ENCODE measurements at places on chromosomes 2 and 18. TPM values are rescaled to one million over a fixed set of nuclear protein-coding genes. Genes with fewer than 3 reads are reported as not detected.

DNA sequence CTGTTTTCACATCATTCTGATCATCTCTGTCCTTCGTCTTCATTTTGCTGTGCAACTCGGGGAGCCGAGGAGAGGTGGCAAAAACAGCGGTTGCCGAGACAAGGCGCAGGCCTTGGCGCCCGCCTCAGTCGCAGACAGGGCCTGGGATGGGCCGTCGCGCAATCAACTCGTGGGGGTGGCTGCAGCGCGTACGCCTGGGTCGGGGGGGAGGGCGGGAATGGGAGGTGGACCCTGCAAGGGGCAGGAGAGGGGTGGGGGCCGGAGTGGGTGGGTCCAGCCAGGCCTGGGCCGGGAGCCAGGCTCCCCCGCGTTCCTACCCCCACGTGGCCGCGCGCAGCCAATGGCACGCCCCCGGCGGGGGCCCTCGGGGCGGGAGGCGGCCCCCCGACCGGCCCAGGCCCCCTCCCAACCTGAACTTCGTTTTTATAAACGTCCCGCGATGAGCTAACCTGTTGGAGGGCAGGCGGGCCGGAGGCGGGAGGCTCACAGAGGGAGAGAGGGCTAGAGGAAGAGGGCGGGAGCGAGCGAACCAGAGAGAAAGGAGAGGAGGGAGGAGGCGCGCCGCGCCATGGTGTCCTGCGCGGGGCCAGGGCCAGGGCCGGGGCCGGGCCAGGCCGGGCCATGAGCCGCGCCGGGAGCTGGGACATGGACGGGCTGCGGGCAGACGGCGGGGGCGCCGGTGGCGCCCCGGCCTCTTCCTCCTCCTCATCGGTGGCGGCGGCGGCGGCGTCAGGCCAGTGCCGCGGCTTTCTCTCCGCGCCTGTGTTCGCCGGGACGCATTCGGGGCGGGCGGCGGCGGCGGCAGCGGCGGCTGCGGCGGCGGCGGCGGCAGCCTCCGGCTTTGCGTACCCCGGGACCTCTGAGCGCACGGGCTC lies at the start of gene HOXD13:
HOXD13 (plus strand) TSS at position 452 of the 875 bp plus-strand sequence; CDS start at position 622, 170 bp downstream.
- peaks cover 17% of the 10 kb centered on the region for H3K4me1 ChIP-seq
- no peak within 1 kb of the TSS for H3K27ac ChIP-seq
- DNase-seq, result no peak
- peaks cover 94% of the 10 kb centered on the region for H3K27me3 ChIP-seq

DNA sequence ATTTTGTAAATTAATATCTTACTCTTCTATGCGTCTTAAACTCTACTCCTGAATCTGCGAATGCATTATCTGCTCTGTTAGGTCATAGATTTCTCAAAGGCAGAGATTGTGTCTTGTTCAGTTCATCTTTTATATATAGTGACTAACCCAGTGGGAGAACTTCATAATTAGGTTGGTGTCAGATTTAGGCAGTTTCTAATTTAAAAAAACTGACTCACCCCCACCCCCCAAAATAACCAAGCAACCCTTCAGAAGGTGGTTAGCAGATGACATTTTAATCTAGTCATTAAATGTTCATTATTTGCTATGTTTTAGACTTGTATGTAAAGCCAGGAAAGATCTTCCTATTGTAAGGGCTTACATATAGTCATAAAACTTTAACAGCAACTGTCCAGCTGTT lies 10.4 kb downstream of the SERPINB12 start:
- no peak for DNase-seq
- peak overlapping the region; percentile 78 for H3K27ac ChIP-seq
- no peak overlapping the region for H3K4me3 ChIP-seq
- no peaks in the 10 kb centered on the region for H3K4me1 ChIP-seq
- no peaks in the 10 kb centered on the region for H3K27me3 ChIP-seq

DNA sequence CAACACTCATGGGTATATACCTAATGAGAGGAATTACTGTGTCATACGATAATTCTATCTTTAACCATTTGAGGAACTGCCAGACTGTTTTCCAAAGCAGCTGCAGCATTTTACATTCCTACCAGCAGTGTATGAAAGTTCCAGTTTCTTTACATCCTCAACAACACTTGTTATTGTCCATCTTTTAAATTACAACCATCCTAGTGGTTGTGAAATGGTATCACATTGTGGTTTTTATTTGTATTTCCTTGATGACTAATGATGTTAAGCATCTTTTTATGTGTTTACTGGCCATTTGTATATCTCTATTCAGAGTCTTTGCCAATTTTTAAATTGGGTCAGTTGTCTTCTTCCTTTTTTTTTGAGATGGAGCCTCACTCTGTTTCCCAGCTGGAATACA lies 4.0 kb upstream of the CKAP2L start:
- no peaks in the 10 kb centered on the region for H3K36me3 ChIP-seq
- no peak overlapping the region for H3K27ac ChIP-seq
- no peak for DNase-seq
- no peak overlapping the region for H3K4me3 ChIP-seq

DNA sequence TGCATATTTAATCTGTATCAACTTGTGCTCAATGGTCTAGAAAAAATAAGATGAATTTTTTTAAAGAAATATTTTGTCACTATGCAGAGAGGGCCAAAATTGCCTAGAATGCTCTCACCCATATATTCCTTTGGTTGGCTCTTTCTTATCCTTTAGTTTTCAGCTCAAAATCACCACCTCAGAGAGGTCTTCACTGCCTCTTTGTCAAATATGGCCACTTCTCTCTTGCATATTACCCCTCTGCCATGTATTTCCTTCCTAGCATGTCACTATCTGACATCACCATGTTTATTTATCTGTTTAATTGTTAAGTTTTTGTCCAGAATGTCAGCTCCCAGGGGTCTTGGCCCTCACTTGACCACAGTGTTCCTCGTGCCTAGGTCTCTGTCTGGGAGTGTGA lies 535.2 kb upstream of the CDH2 start:
- no peak overlapping the region for H3K27ac ChIP-seq
- H3K27me3 ChIP-seq, result no peaks in the 10 kb centered on the region
- H3K4me1 ChIP-seq, result peaks cover 2% of the 10 kb centered on the region
- H3K36me3 ChIP-seq, result no peaks in the 10 kb centered on the region
- H3K4me3 ChIP-seq, result no peak overlapping the region
- no peak for DNase-seq

DNA sequence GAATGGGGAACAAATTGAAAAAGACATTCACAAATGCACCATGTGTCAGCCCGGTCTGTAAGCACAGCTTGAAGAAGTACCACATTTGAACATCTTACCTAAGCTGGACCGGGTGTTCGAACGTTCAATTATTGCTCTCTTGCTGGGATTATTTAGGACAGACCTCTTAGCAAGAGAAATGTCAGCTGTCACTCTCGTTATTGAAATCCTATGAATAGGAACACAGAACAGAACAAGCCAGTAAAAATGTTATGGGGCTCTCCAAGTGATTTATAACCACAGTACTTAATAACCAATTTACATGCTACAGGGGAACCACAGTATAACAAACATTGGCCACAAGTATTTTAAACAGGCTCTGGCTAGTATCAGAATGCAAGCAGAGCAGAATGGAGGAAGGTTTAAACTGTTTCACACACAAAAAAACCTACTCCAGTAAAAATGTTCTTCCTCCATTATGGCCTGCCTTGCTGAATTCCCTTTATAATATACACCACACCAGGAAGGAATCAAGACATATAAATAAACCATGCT lies 32.5 kb upstream of the ARL5A start:
- no peak overlapping the region for H3K27ac ChIP-seq
- no peak overlapping the region for H3K4me3 ChIP-seq
- no peak for DNase-seq
- no peaks in the 10 kb centered on the region for H3K36me3 ChIP-seq
- H3K4me1 ChIP-seq, result no peaks in the 10 kb centered on the region

GRCh38 chr2:26230806-26231205 lies 13.6 kb downstream of the HADHA start:
- no peak overlapping the region for H3K27ac ChIP-seq
- no peak overlapping the region for H3K4me3 ChIP-seq
- H3K4me1 ChIP-seq, result no peaks in the 10 kb centered on the region
- H3K36me3 ChIP-seq, result peaks cover 36% of the 10 kb centered on the region
- no peaks in the 10 kb centered on the region for H3K27me3 ChIP-seq
- no peak for DNase-seq

GRCh38 chr2:238331916-238332315 lies 11.6 kb downstream of the TRAF3IP1 start:
- DNase-seq, result no peak
- no peak overlapping the region for H3K27ac ChIP-seq
- H3K36me3 ChIP-seq, result peaks cover 16% of the 10 kb centered on the region
- no peaks in the 10 kb centered on the region for H3K27me3 ChIP-seq
- H3K4me3 ChIP-seq, result no peak overlapping the region
- H3K4me1 ChIP-seq, result no peaks in the 10 kb centered on the region

GRCh38 chr2:101967826-101968513 lies 23.8 kb upstream of the IL1R2 start:
- H3K4me3 ChIP-seq, result no peak overlapping the region
- no peak for DNase-seq
- no peak overlapping the region for H3K27ac ChIP-seq
- no peaks in the 10 kb centered on the region for H3K27me3 ChIP-seq

GRCh38 chr2:22882011-22882410 lies 503.0 kb upstream of the KLHL29 start:
- no peak for DNase-seq
- H3K27me3 ChIP-seq, result peaks cover 2% of the 10 kb centered on the region
- no peaks in the 10 kb centered on the region for H3K36me3 ChIP-seq
- H3K4me3 ChIP-seq, result no peak overlapping the region
- no peak overlapping the region for H3K27ac ChIP-seq
- no peaks in the 10 kb centered on the region for H3K4me1 ChIP-seq

DNA sequence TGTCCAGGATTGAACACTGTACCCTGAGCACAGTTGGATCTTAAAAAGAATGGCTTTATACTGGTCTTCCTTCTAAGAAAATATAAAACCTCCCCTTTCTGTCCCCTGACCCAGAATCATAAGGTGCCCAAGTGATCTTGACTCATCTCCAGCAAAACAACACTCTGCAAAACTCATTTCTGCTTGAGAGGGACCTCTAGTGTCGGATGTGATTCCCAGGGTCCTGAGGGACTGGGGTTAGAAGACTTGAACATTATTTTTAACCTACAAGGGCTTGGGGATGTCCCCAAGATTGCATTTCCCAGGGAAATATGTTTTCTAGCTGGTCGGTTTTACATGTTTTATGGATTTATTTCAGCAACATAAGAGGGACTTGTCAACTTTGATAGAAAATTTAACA lies 1318.5 kb upstream of the CELF4 start:
- H3K27ac ChIP-seq, result no peak overlapping the region
- H3K4me3 ChIP-seq, result no peak overlapping the region
- no peak for DNase-seq

- peaks cover 15% of the 10 kb centered on the region for H3K4me1 ChIP-seq
- H3K27me3 ChIP-seq, result no peaks in the 10 kb centered on the region
- no peak for DNase-seq
- no peak overlapping the region for H3K4me3 ChIP-seq
Observed at GRCh38 chr2:177636672-177637071, 244.1 kb downstream of the AGPS start.

DNA sequence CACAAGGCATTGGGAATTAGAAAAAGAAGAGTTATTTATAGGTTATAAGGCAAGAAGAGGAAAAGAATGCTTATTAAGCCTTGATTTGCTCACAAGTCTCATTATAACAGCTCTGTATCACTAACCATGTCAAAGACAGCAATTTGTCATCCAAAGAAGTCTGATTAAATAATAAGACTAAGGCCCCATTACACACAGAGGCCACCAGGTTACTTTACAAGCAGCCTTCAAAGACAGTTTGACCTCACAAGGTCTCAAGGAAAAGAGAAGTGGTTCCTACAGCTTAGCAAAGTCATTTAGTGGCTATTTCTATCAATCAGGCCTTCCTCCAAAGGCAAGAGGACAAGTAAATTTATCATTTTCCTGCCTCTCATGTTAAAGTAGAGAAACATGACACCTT lies 188.5 kb downstream of the MBD2 start:
- H3K27ac ChIP-seq, result no peak overlapping the region
- no peaks in the 10 kb centered on the region for H3K4me1 ChIP-seq
- H3K27me3 ChIP-seq, result no peaks in the 10 kb centered on the region
- H3K36me3 ChIP-seq, result no peaks in the 10 kb centered on the region
- DNase-seq, result no peak

GRCh38 chr2:109079590-109079989 lies 49.4 kb upstream of the SH3RF3 start:
- no peak overlapping the region for H3K4me3 ChIP-seq
- H3K4me1 ChIP-seq, result peaks cover 8% of the 10 kb centered on the region
- no peak overlapping the region for H3K27ac ChIP-seq
- DNase-seq, result peak; percentile 52

- H3K36me3 ChIP-seq, result no peaks in the 10 kb centered on the region
- DNase-seq, result no peak
- H3K4me3 ChIP-seq, result no peak overlapping the region
- H3K27me3 ChIP-seq, result no peaks in the 10 kb centered on the region
- no peak overlapping the region for H3K27ac ChIP-seq
Observed at GRCh38 chr2:217593732-217594131, 409.1 kb downstream of the TNS1 start.

GRCh38 chr2:239318790-239319661 lies 81.8 kb downstream of the HDAC4 start:
- peak overlapping the region; percentile 76 for H3K4me3 ChIP-seq
- peaks cover 38% of the 10 kb centered on the region for H3K4me1 ChIP-seq
- H3K27ac ChIP-seq, result peak overlapping the region; percentile 78
- H3K36me3 ChIP-seq, result peaks cover 32% of the 10 kb centered on the region
- no peaks in the 10 kb centered on the region for H3K27me3 ChIP-seq
- DNase-seq, result peak; percentile 65

DNA sequence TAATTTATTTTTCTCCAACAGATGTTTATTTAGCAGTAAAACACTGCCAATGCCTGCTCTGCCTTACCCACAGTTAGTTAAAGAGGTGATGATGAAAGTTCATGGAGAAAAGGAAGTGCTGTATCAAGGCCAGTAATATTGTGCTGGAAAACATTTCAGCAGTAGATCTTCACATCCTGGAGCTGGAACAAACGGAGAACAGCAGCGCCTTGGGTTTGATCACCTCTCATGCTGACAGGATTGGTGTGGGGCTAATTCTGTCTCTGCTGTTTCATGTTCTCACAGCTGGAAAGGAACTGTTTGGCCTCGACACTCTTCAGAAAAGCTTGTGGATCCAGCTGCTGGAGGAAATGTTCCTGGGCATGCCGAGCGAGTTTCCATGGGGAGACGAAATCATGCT lies 61.5 kb upstream of the RPE start:
- H3K36me3 ChIP-seq, result no peaks in the 10 kb centered on the region
- no peaks in the 10 kb centered on the region for H3K27me3 ChIP-seq
- no peak for DNase-seq
- no peaks in the 10 kb centered on the region for H3K4me1 ChIP-seq
- no peak overlapping the region for H3K27ac ChIP-seq

The CABLES1 gene
- 11.4 TPM for total RNA-seq

The DUSP11 gene
- total RNA-seq, result 30.9 TPM

The DSG1 gene
- 40.8 TPM for total RNA-seq

The CCDC74A gene
- total RNA-seq, result 19.9 TPM

The MAPK4 gene
- total RNA-seq, result 7.5 TPM

The NAT8 gene
- not detected for total RNA-seq

Measured in type B pancreatic cell (in vitro differentiated cells).